ENCODE measurements at places on chromosomes 1 and 21.

GRCh38 chr1:55572878-55573734, 357.9 kb upstream of the USP24 start:
- DNase-seq: no peak

DNA sequence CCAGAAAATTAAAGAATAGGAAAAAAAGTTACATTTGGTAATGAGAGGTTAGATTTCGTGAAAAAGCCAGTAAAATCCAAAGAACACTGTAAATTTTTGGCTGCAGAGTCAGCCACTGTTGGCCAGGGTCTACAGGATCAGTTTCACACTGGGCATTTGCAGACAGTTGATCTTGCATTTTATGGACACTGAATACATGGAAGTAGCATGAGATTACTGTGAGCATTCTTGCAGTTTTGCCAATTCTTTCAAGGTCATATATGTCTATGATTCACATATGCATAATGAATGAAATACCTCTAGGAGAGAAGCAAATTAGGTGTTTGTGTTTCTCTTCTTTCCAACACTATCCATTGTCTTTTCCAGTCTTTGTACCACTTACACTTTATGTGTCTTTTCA, 200.8 kb upstream of the DPYD start:
- DNase-seq: no peak

GRCh38 chr1:108067884-108068540, 103.0 kb upstream of the VAV3 start:
- no peak for DNase-seq

- DNase-seq: no peak
These were observed 37.8 kb downstream of the LRRC8C start for GRCh38 chr1:89670711-89671110.
